ENCODE measurements at places on chromosomes 3 and 15. TPM values are rescaled to one million over a fixed set of nuclear protein-coding genes. Genes with fewer than 3 reads are reported as not detected.

Gene SNAP23
- total RNA-seq = 76.9 TPM

Gene MKRN2OS
- 0.33 TPM for total RNA-seq

Gene MOBP
- under 0.01 TPM for total RNA-seq

Gene FETUB
- total RNA-seq = not detected

Gene CHD2
- 101 TPM for total RNA-seq

Measured in smooth muscle cell of trachea (primary cell).